EL (cell line): ENCODE measurements at places on chromosomes 7 and 10.

DNA sequence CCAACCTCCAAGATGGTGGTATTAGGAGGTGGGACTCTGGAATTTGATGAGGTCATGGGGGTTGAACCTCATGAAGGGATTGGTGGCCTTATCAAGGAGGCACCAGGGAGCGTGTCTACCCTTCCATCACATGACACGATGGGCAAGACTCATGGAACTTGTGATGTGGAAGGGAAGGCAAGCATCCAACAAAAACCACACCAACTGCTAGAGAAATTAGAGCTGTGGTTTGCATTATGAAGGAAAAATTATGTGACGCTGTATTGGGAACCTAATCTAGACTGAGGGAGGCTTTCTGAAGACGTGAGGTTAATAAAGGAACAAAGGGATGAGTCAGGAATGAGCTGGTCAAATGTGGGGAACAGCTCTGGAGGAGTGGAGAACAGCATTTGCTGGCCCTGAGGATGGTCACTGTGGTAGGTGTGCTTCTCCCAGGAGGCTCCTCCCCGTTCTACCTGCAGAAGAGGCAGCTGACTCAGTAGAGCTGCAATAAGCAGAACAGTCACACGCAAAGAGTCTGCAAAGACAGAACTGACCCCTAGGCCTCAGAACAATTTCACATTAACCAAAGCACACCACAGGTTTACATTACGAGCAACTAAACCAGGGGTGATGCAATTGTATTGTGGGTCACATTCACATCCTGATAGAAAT lies 236.6 kb upstream of the GRB10 start:
- peak; percentile 72 for DNase-seq

GRCh38 chr10:114879093-114879492 lies 57.5 kb downstream of the FHIP2A start:
- no peak for DNase-seq

- DNase-seq = peak; percentile 45
Measured at GRCh38 chr7:130491841-130492522, at the start of gene MEST. Gene MEST (plus strand): TSS chr7:130492085. CDS start chr7:130492314, 229 bp downstream.

GRCh38 chr10:73339436-73339835 lies 19.2 kb downstream of the CFAP70 start:
- no peak for DNase-seq

- no peak for DNase-seq
Measured at GRCh38 chr10:70048030-70048723, 4.5 kb upstream of the MACROH2A2 start.

GRCh38 chr10:70324339-70324861 lies 40.6 kb upstream of the NPFFR1 start:
- DNase-seq = no peak

- peak; percentile 14 for DNase-seq
Measured at GRCh38 chr7:42624471-42624870, 287.4 kb downstream of the C7orf25 start.

DNA sequence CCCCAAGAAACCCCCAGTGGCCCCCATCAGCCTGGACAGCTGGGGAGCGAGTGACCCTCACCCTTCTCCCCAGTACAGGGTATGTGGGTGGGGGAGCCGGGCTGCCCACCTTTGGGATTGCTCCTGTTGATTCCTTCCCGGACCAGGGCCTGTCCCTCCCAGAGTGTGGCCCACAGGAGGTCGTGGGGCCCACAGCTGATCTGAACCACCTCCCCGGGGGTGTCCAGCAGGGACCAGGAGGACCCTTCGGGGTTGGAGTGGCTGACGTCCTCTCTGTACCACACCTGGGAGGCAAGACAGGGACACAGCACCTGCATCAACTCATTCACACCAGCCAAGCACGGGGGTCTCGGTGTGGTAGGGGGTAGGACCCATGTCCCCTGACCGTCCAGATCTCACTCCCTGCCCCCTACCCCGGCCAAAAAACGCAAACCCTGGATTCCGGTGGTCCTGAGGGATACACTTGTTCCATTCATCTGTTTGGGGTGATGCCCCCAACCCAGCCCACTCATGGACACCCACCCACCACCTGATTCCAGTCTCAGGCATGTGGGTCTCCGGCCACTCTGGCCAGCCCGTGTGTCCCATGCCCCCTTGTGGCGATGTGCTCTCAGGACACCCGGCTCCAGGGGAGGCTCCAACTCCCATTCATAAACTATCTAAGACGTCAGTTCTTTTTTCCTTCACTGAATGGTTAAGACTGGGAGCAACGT lies 10.9 kb downstream of the TECPR1 start:
- DNase-seq = peak; percentile 31
